Caki2 (cell line): ENCODE measurements at places on chromosomes 1 and 21. TPM values are rescaled to one million over a fixed set of nuclear protein-coding genes. Genes with fewer than 3 reads are reported as not detected.

GRCh38 chr1:87800006-87800405 lies 471.3 kb downstream of the LMO4 start:
- DNase-seq, result no peak

GRCh38 chr21:40120940-40121575 lies 253.8 kb downstream of the PCP4 start:
- DNase-seq, result peak; percentile 30

DNA sequence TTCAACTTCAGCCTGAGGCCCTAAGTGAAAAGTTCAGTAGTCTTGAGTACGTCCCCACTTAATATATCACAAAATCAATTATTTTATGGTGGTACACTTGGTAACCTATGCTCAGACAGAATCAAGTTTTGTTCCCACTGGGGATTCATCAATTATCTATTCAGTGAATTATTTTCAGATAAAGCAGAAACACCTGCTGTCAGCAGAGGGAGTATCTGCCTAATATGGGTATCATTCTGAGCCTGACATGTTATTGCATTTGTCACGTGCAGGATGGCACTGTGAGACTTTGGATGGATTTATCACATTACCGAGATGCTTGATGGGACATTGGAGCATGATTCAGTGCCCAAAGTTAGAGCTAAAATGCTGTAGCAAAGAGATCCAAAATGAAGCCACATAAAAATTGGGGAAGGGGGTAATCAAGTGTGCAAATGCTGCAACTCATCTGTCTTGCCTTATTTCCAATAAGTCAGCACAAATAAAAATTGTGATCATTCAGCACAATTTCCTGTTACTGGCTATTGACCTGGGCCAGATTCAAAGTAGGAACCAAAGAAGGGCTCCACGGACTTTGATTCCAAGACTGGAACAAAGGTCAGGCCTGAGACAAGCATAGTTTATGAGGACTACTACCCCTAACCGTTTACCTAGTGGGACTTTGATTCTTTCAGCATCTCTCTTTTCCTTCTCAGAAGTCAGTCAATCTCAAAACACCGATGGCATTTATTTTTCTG lies 657.6 kb downstream of the LMO4 start:
- DNase-seq, result no peak

DNA sequence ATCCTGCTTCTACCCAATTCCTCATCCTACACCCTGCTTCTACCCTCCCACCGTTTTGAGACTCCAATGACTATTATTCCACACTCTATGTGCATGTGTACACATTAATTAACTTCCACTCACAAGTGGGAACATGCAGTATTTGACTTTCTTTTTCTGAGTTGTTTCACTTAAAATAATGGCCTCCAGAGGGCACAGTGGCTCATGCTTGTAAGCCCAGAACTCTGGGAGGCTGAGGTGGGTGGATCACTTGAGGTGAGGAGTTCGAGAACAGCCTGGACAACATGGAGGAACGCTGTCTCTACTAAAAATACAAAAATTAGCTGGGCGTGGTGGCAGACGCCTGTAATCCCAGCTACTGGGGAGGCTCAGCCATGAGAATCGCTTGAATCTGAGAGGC lies 464.8 kb downstream of the PTBP2 start:
- DNase-seq, result no peak

Gene SARS1
- total RNA-seq, result 133 and 154 TPM in 2 replicates

Gene ZNF670
- 2.1 and 3.7 TPM in 2 replicates for total RNA-seq
